Stimulated activated CD4-positive, alpha-beta T cell treated with anti-CD3 and anti-CD28 coated beads, Interleukin-2, amount 100 ng/mL, for 48 hours (primary cell): ENCODE measurements at places on chromosomes 5 and 9.
A peak's percentile ranks its signal among the peaks of the same experiment; 100 is the strongest.

- DNase-seq = no peak
Observed at GRCh38 chr5:163342306-163342705, 95.1 kb upstream of the CCNG1 start.

DNA sequence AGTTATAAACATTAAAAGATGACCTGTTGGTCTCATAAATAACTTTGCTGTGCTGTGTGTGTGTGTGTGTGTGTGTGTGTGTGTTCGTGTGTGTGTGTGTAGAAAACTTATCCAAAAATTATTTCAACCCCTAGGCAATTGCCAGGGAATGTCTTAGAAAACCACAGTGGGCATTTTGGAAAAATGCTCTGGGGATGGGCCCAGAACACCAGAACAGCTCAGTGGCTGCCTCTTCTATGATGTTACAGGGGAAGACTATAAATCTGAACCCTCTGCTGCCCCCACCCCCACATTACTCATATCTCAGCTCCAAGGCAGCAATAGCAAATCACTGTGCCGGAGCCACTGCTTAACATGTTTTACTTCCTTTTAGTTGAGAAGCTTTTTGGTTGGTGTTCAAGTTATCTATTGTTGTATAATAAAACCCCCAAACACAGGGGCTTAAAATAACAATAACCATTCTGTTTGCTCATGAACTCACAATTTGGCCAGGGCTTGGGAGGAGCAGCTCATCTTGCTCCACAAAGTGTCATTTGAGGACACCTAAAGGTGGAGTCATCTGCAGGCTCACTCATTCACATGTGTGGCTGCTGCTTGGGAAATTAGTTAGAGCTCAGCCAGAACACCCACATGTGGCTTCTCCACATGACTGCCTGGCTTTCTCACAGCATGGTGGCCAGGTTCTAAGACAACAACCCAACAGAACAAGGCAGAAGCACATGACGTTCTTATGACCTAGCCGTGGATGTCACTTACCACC is 40.4 kb downstream of the ACTBL2 start:
- DNase-seq = peak; percentile 1

- no peak for DNase-seq
Observed at GRCh38 chr9:114008667-114009410, 69.3 kb downstream of the AMBP start.

- DNase-seq = no peak
Observed at GRCh38 chr5:52831786-52832511, 44.2 kb downstream of the ITGA1 start.

DNA sequence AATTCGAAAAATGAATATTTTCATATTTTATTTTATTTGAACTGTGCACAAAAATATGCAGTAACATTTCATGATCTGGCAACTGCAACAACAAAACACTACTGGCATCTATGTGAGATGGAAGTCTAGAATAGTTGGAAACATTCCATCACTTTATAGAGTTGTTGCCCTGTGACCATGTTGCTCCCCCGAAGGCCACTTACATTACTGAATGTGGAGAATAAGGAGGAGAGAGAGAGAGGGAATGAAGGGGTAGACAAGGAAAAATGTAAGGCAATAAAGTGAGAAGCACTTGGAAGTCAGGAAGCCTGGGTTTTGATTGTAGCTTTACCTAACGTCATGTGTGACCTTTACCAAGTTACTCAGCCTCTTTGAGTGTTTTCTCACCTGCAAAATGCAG is 437.2 kb upstream of the EDIL3 start:
- no peak for DNase-seq

GRCh38 chr9:96236854-96237550 is 65.0 kb downstream of the HSD17B3 start:
- no peak for DNase-seq

DNA sequence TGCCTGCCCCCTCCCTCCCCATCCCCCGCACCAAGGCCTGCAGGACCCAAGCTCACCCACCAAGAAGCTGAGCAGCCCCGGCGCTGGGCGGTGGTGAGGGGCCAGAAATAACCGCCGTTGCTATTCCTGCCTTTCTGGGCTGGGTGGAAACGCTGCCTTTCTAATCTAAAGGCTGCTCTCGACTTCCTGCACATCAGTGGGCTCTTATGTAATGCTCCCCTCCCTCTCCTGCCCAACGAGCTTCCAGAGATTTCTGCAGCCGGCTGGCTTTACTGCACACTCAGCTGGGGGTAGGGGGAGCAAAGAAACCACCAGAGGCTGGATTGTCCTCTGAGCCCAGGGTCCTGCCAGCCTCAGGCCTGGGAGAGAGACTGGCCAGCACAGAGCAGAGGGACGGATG is 6.9 kb upstream of the EGR1 start:
- no peak for DNase-seq

DNA sequence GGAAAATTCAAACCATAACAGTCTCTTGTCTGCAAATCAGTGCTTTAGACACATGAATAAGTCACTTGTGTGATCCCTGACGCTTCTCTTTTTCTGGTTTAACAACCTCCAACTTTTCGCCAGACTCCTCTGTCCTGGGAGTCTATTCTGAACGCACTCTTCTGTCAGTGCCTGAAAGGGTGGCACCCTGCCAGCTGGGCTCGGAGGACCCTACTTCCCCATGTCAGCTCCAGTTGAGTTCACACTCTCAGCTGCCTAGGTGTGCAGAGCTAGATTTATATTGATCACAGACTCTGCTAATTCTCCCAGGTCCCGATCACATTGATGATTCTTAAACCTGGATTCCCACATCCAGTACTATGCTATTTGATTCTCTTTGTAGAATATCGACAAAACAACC is 649.1 kb downstream of the BNC2 start:
- no peak for DNase-seq
